ENCODE measurements at places on chromosomes 5 and 9. TPM values are rescaled to one million over a fixed set of nuclear protein-coding genes. Genes with fewer than 3 reads are reported as not detected.

The CCDC112 gene
- 4.9 TPM for total RNA-seq

- no peak for DNase-seq
Measured at GRCh38 chr9:110309681-110310080, 28.0 kb downstream of the TXNDC8 start.

DNA sequence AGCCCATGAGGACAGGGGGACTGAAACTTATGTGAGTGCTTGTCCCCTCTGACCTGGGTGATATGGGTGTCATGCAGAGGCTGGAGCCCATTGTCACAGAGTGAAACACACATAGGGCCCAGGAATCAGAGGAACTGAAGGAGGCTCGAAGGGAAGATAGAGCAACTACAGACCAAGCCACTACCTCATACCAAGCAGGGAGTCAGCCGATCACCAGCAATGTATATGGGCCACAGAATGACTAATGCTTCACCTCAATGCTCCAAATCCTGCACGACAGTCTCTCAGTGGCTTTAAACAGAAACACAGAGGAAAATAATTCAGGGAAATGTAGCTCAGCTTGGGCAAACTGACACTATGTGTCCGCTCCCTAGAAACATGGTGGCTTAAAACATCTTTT is 8.9 kb upstream of the FBXW11 start:
- DNase-seq = no peak

- DNase-seq = no peak
Measured at GRCh38 chr5:143662020-143662419, 149.9 kb upstream of the HMHB1 start.

GRCh38 chr5:6236858-6237481 is 141.4 kb downstream of the MED10 start:
- DNase-seq = no peak

All from HFFc6 (cell line).